Activated CD4-positive, alpha-beta T cell treated with anti-CD3 and anti-CD28 coated beads, Interleukin-10, Interleukin-2, amounts not matched to agents 100 ng/mL and 50 ng/mL, durations not matched to agents 16 hours and 8 hours (primary cell): ENCODE measurements at places on chromosomes 16 and 17.

DNA sequence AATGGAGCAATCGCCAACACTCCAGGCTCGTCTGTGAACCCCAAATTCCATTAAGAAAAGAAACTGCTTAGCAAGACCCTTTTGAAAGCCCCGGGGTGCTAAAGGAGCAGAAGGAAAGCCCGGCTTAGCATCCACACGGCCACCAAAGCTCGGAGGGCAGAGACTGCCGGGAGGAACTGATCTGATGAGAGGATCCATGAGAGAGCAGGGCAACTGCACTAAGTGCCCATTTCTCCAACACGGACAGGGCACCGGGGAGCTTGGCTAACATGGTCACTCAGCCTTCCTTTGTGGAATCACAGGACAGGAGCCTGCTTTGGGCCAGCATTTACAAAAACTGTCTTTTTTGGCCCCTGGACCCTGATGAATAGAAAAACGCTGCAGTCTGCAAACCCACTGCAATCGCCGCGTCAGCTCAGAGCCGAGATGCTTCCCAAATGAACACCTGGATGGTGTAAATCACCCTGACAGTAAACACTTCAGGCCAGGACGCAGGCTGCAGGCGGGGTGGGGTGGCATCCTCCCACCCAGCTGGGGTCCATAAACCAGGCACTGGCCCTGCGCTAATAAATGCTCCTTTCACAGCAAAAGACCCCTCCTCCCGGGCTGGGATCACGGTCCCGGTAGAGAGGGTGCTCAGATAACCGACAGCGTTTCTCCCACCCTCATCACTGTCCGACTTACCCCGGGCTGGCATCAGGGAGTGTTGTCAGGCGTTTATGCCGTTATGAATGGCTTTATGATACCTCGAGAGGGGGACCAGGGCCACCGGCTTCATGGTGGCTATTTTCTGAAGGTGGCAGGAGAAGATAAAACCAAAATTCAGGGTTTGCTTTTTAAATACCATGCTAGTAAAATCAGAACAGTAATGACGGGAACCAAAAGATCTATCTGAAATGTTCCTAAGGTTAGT is 299.5 kb downstream of the IRF8 start:
- DNase-seq = no peak

DNA sequence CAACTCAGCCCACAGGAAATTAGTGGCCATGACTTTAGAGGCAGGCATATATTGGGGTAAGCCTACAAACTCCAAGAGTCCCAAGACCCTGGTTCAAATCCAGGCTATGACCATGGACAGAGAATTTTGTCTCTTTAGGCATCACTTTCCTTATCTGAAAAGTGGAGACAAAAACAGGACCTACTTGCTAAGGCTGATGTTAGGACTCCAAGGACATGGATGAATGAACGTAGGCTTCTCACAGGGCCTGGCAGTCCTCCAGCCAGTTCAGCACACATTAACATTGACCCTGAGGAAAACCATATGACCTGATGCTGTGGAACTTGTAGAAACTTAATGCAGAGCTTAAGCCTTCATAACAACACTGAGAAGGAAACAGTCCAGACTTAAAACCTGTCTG is 1.4 kb downstream of the FKBP10 start:
- DNase-seq = no peak

DNA sequence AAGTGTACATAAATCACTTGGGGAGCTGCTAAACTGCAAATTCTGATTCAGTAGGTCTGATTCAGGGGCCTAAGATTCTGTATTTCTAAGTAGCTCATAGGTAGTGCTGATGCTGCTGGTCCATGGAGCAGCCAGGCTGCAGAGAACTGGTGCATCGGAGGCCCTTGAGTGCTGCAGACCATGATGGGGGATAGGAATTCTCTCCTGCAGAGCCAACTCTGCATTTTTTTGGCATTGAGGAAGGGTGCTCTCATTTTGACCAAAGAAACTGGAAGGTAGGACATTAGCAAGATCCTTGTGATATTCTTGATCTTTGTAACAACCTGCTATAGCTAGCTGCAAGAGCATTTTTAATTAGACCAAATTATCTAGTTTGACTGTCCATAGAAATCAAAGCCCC is 4.7 kb downstream of the HOXB2 start:
- DNase-seq = no peak

DNA sequence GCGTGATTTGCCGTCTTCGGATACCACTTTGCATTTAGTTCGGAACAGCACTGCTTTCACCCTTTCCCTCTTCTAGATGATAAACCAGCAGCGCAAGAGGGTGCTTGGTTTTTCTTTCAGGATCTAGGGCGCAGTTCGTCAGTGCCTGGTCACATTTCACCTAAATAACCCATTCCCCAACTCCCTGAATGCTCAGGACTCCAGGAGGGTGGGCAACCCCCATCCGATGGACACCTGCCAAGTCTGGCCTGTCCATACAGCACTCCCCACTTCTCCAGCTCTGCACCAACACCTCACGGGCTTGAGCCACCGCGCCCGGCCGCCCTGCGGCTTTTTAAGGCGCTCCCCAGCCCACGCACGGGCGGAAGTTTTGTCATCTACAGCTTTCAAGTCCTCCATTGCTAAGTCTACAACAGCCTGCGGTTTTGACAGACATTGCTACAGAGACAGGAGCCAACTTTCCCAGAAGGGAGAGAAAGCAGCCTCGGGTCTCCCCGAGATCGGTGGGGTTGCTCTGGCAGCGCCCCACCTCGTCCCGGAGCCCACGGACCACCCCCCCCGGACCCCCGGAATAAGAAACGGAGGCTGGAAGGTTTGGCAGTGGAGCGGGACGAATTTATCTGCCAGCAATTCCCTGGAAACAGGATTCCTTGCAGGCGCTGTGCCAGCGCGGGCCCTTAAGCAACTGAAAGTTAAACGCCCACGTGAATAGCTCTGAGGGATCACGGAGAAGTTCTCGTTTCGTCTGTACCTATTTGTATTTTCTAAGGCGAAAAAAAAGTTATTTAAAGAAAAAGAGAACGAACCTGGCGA is 38.6 kb upstream of the SLFN13 start:
- peak; percentile 87 for DNase-seq

- DNase-seq = no peak
Observed at GRCh38 chr17:61196302-61196704, 203.3 kb upstream of the TBX2 start.
